A549 treated with DMSO at 1 μM for 4 hours (cell line): ENCODE measurements at places on chromosomes 11 and 22. TPM values are rescaled to one million over a fixed set of nuclear protein-coding genes. Genes with fewer than 3 reads are reported as not detected.

The APOA4 gene
- not detected in 5 replicates for total RNA-seq

The C2CD3 gene
- total RNA-seq: 15.0 to 19.4 TPM (median 17.7 TPM) in 5 replicates

The NRGN gene
- total RNA-seq: 5.5 to 11.1 TPM (median 9.1 TPM) in 5 replicates

The HEPACAM gene
- not detected in 5 replicates for total RNA-seq

The KCNJ4 gene
- total RNA-seq: 0.09 to 0.14 TPM (median 0.12 TPM) in 4 of 5 replicates, not detected in the other

The STK33 gene
- 3.2 to 4.7 TPM (median 3.6 TPM) in 5 replicates for total RNA-seq

The GAL3ST1 gene
- 6.6 to 9.7 TPM (median 8.0 TPM) in 5 replicates for total RNA-seq

The TRIM49 gene
- total RNA-seq: not detected in 5 replicates

The ABCC8 gene
- total RNA-seq: 1.3 to 2.7 TPM (median 1.7 TPM) in 5 replicates

The SHANK3 gene
- 2.6 to 5.4 TPM (median 4.1 TPM) in 5 replicates for total RNA-seq

The F2 gene
- 1.9 to 3.1 TPM (median 2.1 TPM) in 5 replicates for total RNA-seq

The WNT7B gene
- total RNA-seq: 123 to 151 TPM (median 140 TPM) in 5 replicates

The CBLIF gene
- total RNA-seq: not detected in 5 replicates

The SEPTIN3 gene
- total RNA-seq: 1.2 to 1.7 TPM (median 1.3 TPM) in 5 replicates

The MYRF gene
- total RNA-seq: 16.3 to 22.1 TPM (median 20.9 TPM) in 5 replicates

The POU2F3 gene
- not detected in 5 replicates for total RNA-seq

The RASL10A gene
- total RNA-seq: 0.10 to 0.46 TPM (median 0.28 TPM) in 4 of 5 replicates, not detected in the other

The OR51E2 gene
- not detected in 5 replicates for total RNA-seq

The TMA7B gene
- not detected in 5 replicates for total RNA-seq

The BTG4 gene
- 0.09 to 0.26 TPM in 2 of 5 replicates, not detected in the others for total RNA-seq

The TYR gene
- not detected in 5 replicates for total RNA-seq

The APOBEC3C gene
- 27.0 to 29.6 TPM (median 28.5 TPM) in 5 replicates for total RNA-seq

The ASCL3 gene
- not detected in 5 replicates for total RNA-seq

The ANGPTL5 gene
- total RNA-seq: not detected in 5 replicates

The NXPE2 gene
- not detected in 5 replicates for total RNA-seq

The MAML2 gene
- total RNA-seq: 2.2 to 3.4 TPM (median 2.7 TPM) in 5 replicates

The UQCR10 gene
- total RNA-seq: 107 to 128 TPM (median 117 TPM) in 5 replicates

The CPT1B gene
- total RNA-seq: 7.4 to 17.3 TPM (median 15.7 TPM) in 5 replicates

The CCDC15 gene
- total RNA-seq: 0.52 to 0.74 TPM (median 0.62 TPM) in 5 replicates

The TMEM45B gene
- total RNA-seq: 0.13 to 0.27 TPM (median 0.24 TPM) in 3 of 5 replicates, not detected in the others

The FZD4 gene
- total RNA-seq: 1.3 to 1.8 TPM (median 1.6 TPM) in 5 replicates

The OR8U1 gene
- total RNA-seq: not detected in 5 replicates

The SERPING1 gene
- 0.29 to 0.55 TPM (median 0.46 TPM) in 5 replicates for total RNA-seq

The OR5B21 gene
- not detected in 5 replicates for total RNA-seq

The SLC37A2 gene
- 0.08 to 0.10 TPM (median 0.09 TPM) in 4 of 5 replicates, not detected in the other for total RNA-seq

The MRPL40 gene
- total RNA-seq: 41.4 to 47.6 TPM (median 44.7 TPM) in 5 replicates

The SOX6 gene
- not detected in 5 replicates for total RNA-seq

The KCNK4 gene
- 0.06 to 0.07 TPM in 2 of 5 replicates, not detected in the others for total RNA-seq
